ENCODE measurements at places on chromosomes 5 and 9. TPM values are rescaled to one million over a fixed set of nuclear protein-coding genes. Genes with fewer than 3 reads are reported as not detected.

The SPINK13 gene
- total RNA-seq, result not detected

DNA sequence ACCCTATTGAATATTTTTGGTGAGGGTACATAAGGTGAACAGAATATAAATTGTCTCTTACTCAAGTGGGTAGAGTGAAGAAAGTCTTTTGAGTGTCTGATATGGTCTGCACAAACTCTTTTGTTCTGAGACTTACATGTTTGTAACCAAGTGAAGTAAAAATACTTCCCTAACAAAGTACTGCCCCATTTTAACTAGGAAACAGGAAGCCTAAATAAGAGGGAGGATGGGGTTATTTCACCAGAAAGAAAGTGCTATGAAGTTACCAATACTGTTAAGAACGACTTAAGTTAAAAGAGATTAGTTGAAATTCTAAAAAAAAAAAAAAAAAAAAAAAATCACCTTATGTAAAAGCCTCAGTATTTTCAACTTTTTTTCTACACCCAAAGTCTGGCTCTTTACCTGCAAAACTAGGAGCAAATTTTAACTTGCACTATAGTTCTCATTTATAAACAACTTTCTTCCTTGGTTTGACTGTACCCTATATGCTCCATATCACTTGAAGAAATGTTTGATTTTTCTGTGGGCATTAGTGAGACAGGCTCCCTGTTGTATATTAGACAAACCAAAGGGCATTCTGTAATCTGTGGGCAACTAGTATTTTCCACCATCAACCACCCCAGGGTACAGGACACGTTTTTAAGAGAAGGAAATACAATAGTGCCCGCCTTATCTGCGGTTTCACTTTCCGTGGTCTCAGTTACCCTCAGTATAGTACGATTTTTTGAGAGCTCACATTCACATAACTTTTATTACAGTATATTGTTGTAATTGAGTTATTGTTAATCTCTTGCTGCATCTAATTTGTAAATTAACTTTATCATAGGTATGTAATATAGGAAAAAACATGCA lies 127.7 kb downstream of the NR3C1 start:
- no peak for DNase-seq

GRCh38 chr5:111228520-111229220 lies 4.5 kb downstream of the CAMK4 start:
- DNase-seq, result no peak

GRCh38 chr9:93413530-93413929 lies 38.0 kb upstream of the FAM120A start:
- no peak for DNase-seq
